ENCODE measurements at places on chromosomes 4 and X. TPM values are rescaled to one million over a fixed set of nuclear protein-coding genes. Genes with fewer than 3 reads are reported as not detected.

Gene GPR82
- not detected for total RNA-seq

Gene SULT1E1
- total RNA-seq, result not detected

Gene ZAR1
- not detected for total RNA-seq

Gene EPHA5
- total RNA-seq, result 0.59 TPM

Gene TCEAL7
- total RNA-seq, result 6.5 TPM

Gene NDP
- 0.59 TPM for total RNA-seq

Gene FAT1
- total RNA-seq, result 474 TPM

Gene GPRASP3
- 3.3 TPM for total RNA-seq

Gene NEXMIF
- under 0.01 TPM for total RNA-seq

Gene ZNF630
- total RNA-seq, result 2.1 TPM

Gene SLC10A4
- not detected for total RNA-seq

Gene SUPT20HL1
- not detected for total RNA-seq

Gene PPARGC1A
- total RNA-seq, result 2.5 TPM

Gene TMPRSS11D
- not detected for total RNA-seq

Gene PCYT1B
- total RNA-seq, result 1.1 TPM

Gene SPOCK3
- not detected for total RNA-seq

Gene ADH1B
- 0.59 TPM for total RNA-seq

Gene AREG
- under 0.01 TPM for total RNA-seq

Gene NXF2
- total RNA-seq, result not detected
